NCI-H510A (cell line): ENCODE measurements at places on chromosomes 3 and 15.

- DNase-seq, result no peak
These were observed 13.1 kb upstream of the SLC35G2 start for GRCh38 chr3:136805795-136806194.

DNA sequence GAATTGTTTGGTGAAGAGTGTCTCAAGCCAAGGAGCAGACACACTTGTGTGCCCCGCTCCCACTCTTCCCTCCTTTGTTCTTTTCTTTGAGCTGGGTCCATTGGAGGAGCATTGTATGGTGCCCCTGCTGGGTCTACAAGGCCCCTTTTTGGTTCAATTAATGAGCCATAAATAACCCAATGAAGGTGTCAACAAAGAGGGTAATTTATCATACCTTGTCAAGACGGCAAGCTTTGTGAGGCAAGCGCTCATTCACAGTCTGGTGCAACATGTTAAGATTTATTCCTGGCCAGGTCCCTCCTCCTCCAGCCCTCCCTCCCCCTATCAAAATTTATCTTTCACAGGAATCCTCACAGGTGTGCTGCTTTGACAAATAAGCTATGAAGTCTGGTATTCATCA, 300.1 kb downstream of the RORA start:
- DNase-seq, result no peak

DNA sequence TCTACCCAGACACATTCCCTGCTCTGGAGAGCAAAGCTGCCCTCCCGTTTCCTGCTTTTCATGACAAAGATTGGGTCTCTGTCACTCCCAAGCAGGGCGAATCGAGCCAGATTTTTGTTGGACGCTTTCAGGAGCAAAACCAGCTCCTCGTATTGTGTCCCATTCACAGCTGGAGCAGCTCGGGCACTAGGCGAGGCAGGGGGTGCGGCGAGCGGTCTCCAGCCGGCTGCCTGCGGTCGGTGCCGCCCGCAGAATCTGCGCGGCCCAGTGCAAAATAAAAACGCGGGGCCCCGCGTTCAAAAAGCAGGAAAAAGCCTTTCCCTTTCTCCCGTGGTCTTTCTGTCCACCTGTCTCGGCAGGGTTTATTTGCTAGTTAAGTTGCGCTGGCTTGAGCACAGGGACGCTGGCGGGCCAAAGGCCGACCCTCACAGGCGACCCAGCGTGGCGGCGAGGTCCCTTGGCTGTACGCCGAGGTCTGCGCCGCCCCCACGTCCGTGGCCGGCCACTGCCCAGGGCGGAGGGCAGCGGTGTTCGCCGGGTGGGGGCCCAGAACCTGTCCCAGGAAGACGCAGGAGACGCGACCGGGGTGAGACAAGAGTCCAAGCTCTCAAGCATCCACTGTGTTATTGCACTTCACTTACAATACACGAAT, 71.2 kb downstream of the CYP19A1 start:
- no peak for DNase-seq

- no peak for DNase-seq
These were observed 466.7 kb downstream of the SHQ1 start for GRCh38 chr3:72381584-72381983.

- no peak for DNase-seq
These were observed 24.5 kb downstream of the KCNMB2 start for GRCh38 chr3:178560759-178561158.

DNA sequence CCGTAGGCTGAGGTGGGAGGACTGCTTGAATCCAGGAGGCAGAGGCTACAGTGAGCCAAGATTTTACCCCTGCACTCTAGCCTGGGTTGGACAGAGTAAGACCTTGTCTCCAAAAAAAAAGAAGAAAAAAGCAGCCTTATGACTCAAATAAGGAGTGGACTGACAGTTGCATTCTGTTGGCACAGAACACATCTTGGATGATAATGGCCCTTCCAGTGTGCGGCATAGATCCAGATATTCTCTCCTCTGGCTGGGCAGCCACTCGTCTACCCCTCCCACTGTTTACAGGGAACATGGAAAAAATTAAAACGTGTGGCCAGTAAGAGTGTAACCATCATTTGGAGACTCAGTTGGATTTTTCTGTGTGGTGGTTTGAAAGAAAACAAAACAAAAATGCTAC, 118.6 kb upstream of the RNF7 start:
- no peak for DNase-seq

- no peak for DNase-seq
These were observed 15.9 kb upstream of the PLXND1 start for GRCh38 chr3:129622226-129622874.

DNA sequence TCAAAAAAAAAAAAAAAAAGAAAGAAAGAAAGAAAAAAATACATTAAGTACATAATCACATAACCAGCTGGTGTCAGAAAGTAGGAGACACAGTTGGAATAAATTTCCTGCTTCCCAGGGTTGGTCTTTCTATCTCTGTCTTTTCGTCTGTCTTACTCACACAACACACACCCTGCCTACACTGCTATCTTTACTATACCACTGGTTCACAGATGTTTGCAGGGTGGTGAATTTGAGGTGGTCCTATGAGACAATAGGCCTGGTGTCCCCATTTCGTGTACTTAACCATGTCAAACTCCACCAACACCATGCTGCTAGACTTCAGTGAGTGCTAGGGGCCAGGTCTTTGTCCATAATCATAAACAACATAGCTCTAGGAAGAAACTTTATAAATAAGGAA, 17.6 kb upstream of the CD47 start:
- no peak for DNase-seq

DNA sequence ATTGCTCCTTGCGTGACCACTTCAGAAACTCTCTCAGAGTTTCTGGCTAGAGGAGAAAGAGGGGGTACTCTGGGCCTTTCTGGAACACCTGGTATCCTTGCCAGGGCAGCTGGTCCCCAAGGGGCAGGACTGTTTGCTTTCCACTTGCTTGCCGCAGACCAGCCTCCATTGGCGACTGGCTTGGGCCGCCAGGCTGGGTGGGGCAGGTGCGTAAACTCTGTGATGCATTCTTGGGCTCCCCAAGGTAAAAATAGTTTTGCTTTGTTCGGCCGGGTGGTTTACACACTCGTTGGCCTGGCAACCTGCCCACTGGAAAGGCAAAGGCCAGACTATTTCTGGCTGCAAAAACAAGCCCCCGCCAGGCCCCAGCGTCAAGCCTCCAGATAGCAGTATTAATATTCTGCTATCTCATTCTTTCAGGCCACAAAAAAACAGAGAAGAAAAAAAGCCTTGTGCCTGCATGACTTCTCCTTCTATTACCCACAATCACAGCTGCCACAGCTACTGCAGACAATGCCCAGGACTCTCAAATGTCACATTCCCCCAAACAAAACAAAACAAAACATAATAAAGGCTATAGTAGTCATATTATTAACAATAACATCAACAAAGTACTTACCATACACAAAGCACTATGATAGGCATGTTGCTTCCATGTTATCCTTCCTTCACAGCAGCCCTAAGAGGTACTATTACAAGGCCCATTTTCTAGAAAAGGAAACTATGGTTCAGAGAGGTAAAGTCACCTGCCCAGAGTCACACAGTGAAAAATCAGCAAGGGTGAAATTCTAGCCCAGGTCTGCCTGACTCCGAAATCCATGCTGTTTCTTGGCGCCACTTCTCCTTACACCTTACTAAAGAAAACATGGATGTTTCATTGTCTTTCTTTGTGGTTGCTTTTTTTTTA, 14.0 kb upstream of the SSUH2 start:
- peak; percentile 42 for DNase-seq

- no peak for DNase-seq
These were observed 128.5 kb downstream of the SQOR start for GRCh38 chr15:45763170-45763869.

- no peak for DNase-seq
These were observed 400.6 kb downstream of the VPS13C start for GRCh38 chr15:61659566-61660190.

- no peak for DNase-seq
These were observed 23.5 kb upstream of the SQOR start for GRCh38 chr15:45611305-45611704.

GRCh38 chr15:77122576-77122975, 51.7 kb upstream of the TSPAN3 start:
- no peak for DNase-seq

- no peak for DNase-seq
These were observed 291.4 kb upstream of the ATP11B start for GRCh38 chr3:182501856-182502255.

- DNase-seq, result no peak
These were observed 337.4 kb downstream of the NLGN1 start for GRCh38 chr3:173734895-173735294.

DNA sequence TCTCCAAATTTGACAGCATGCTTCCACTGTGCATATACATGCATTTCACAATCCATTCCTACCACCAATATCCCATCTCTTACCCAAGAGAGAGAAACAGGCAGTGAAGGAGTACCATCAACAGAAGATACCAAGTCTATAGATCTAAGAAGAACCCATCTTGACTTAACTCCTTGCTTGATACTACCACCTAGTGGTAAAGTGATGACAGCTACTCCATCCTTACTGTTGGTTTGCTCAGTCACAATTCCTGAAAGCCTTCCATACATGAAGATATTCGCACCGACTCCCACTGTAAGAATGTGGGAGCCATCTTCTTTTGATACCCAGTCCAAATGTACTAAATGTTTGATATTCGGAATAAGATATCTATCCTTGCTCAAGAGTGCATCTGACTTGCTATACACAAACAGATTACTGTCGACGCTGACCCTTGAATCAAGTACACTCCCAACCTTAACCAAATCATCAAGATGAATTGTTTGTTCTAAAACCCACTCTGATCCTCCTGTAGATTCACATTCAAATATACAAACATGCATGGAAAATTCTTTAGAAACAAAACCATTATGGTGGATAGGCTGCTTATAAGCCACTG, 123.1 kb downstream of the DMXL2 start:
- DNase-seq, result no peak
